ENCODE measurements at places on chromosomes 5 and 9. TPM values are rescaled to one million over a fixed set of nuclear protein-coding genes. Genes with fewer than 3 reads are reported as not detected.
A peak's percentile ranks its signal among the peaks of the same experiment; 100 is the strongest.

DNA sequence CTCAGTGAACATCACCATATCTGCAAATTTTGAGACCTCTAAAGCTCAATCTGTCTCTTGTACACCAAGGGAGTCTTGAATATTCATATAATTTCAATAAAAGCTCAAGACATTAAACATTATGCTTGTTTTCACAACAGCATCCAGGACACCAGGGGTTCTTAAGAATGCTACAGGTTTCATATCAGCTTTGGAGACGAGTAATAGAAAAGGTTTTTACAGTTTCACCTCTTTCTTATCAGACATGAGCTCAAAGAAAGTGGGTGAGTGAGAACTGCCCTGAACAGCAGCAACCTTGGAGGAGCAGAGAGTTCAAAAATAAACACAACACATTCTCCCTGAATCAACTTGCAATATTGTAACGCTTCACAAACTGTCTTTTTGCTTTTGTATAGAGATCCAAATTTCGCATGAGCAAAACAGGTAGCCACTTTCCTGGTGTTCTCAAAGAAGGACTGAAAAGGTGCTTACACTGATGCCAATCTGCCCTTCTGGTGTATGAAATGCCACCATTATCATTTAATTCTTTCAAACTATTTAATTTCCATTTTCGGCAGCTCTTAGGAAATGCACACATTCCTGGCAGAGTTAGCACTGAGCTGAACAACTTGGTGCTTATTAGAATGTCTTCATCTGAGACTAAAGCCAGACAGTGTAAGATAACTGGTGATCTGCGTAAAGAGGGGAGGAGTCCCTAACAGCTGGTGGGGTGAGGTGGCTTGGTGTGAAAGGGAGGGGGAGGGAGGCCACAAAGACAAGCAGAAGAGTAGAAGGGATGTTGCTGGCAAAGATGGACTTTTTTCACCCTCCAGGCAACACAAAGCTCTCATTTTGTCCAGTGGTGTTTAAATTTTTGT, 535.3 kb downstream of the PDE4D start:
- DNase-seq: peak; percentile 50

- no peak for DNase-seq
Measured at GRCh38 chr5:172792701-172793570, 21.9 kb upstream of the DUSP1 start.

DNA sequence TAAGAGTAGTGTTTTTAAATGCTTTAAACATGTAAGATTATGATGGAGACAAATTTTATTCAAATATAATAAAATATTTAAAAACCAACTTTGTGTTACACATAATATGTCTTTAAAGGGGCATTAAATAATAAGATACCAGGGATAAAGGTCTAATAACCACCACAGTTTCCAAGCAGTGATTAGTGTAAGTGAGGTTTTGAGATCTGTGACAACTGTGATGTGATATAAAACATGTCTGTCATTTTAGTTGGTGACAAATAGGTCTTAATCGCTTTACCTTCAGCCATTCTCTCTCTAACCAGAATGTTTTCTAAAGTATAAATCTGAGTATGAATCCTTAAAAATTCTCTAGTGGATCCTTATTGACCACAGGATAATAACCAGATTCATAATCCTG, 28.1 kb downstream of the PPIP5K2 start:
- no peak for DNase-seq

GRCh38 chr9:110249603-110250002, 6.7 kb downstream of the TXN start:
- no peak for DNase-seq

DNA sequence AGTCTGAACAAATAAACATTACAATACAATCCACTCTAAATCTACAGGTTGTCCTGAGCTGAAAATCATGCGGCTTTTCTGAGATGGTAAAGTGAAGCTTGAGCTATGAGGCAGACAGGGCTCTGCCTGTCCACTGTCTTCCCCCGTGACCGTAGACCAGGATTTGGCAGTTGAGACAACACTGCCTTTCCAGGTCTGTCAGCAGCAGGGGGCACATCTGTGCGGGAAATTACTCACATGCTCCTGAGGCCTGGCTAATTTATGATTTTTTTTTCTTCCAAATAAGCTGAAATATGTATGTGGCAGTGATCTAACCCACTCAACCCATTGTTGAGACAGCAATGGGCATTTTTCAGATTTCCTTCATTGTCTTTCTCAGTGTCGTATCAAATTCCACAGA, 307.9 kb downstream of the FBXL7 start:
- DNase-seq: no peak

GRCh38 chr5:24668050-24668449, 23.3 kb upstream of the CDH10 start:
- no peak for DNase-seq

- DNase-seq: no peak
Measured at GRCh38 chr9:114177423-114178064, 22.2 kb downstream of the COL27A1 start.

GRCh38 chr5:94693043-94693822, 74.8 kb downstream of the SLF1 start:
- peak; percentile 45 for DNase-seq

- no peak for DNase-seq
Measured at GRCh38 chr9:119026120-119026519, 343.1 kb downstream of the BRINP1 start.

- no peak for DNase-seq
Measured at GRCh38 chr9:116658265-116658664, 28.8 kb upstream of the TRIM32 start.

GRCh38 chr9:123316053-123316718, 39.8 kb upstream of the CRB2 start:
- no peak for DNase-seq

DNA sequence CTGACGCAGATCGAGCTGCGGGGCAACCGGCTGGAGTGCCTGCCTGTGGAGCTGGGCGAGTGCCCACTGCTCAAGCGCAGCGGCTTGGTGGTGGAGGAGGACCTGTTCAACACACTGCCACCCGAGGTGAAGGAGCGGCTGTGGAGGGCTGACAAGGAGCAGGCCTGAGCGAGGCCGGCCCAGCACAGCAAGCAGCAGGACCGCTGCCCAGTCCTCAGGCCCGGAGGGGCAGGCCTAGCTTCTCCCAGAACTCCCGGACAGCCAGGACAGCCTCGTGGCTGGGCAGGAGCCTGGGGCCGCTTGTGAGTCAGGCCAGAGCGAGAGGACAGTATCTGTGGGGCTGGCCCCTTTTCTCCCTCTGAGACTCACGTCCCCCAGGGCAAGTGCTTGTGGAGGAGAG, 4.6 kb upstream of the PHYHD1 start:
- no peak for DNase-seq

GRCh38 chr5:144421411-144421810, 250.7 kb downstream of the KCTD16 start:
- no peak for DNase-seq

DNA sequence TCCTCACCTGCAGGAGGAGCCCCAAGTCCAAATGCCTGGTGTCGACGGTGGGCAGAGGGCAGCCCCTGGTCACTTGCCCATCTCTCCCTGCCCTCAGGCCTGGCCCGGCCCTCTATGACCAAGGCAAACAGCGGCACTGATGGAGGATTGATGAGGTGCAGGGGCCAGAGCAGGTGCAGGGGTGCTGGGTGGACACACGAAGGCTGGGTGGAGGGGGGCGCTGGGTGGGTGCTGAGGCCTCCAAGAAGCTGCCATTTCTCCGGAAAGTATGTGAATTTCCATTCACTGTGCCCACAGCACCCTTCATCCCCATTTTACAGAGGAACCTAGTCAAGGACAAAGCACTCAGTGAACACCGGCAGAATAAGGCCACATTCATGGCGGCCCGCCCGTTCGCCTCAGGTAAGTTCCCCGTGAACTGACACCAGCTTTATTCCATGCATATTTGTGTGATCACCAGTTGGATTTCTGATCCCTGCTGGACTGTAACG, 143.8 kb upstream of the PPP1R26 start:
- no peak for DNase-seq

DNA sequence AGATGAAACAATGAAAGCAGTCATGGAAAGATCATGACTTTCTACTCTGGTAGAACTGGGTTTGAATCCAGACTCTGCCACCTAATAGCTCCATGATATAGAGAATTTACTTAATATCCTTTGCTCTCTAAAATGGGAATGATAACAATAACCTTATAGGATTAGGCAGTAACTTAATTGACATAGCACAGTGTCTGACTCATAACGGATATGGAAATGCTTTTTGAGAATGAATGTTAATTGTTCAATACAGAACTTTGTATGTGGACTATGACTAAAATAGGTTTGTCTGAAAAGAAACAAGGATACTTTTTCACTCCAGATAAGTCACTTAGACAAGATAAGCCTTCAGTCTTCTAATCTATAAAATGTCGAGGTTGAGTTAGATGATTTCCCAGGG, 330.7 kb downstream of the PTPRD start:
- no peak for DNase-seq

DNA sequence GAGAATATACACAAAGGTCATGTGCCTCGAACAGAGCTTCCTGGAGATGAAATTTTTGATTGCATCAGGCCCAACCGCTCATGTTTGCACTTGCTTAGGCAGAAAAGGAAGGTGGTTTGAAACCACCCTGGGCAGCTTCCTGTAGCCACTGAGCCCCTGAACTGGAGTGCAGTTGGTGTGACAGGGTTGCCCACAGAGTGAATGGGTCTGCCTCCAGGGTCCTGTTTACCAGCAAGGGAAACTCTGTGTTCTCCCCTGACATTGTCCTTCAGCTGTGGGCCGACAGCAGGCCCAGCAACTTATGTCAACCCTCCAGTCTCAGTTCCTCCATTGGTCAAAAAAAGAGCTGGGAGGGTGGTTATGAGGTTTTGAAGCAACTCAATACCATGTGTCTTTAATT, 289.6 kb downstream of the KIF4B start:
- no peak for DNase-seq

DNA sequence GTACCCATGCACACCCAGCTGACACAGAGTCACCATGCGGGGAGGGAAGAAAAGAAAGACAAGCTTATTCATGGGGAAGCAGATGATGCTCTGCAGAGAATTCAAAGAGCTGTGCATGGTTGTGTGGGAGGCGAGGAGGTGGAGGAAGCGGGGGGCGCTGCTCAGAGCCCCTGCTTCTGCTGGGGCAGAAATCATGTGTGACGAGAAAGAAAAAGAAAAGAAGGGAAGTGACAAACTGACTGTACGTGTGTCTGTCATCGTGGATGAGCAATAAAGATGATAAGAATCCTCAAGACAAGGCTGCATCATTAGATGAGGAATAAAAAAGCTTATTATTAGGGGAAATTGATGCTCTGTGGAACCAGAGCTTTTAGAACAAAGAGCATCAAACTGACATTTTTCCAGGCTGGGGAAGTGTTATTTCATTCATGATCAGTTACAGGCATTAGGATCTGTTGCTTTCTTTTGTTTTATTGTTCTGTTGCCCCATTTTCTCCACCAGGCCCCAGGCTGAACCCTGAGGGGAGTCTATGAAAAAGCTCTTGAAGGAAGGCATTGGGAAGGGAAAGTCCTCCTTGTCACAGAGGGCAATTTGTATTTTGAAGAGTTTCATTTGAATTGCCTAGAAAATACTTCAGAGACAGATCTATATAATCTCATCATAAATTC, 20.3 kb upstream of the SH3RF2 start:
- no peak for DNase-seq

PLPP7 gene
- polyA plus RNA-seq: 1.9 TPM

IL3 gene
- polyA plus RNA-seq: not detected

LCN15 gene
- polyA plus RNA-seq: 0.46 TPM

RPS23 gene
- polyA plus RNA-seq: 4,145 TPM

Data from small intestine (tissue), 16 donors.